Choroid plexus epithelial cell (primary cell): ENCODE measurements at places on chromosomes 5 and 9.

DNA sequence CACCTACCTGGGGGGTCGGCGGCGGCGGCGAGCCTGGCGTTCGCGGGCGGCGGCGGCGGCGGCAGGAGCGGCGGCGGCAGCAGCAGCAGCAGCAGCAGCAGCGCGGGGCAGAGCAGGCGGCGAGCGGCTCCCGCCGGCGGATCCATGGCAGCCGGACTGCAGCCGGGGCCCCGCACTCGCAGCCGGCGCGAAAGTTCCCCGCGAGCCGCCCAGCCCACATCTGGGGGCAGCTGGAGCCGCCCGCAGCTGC, 153 bp downstream of the ADAMTS2 start:
- DNase-seq = no peak

- DNase-seq = no peak
These were observed 182.2 kb upstream of the TARS1 start for GRCh38 chr5:33258553-33258952.

DNA sequence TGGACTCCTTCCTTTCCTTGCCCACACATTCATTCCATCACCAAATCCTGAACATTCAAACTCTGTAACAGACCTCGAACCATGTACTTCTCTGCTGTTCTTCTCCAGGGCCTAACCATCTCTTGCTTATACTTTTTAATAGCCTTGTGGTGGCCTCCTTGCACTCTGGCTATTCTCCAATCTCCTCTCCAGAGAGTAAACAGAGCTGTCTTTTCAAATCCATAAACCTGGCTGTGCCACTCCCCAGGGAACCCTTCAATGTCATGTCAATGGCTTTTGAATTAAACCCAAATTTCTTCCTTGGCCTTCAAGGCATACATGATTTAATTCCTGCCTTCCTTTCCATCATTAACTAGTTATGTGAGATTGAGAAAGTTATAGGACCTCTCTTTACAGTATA, 277.6 kb upstream of the EFNA5 start:
- no peak for DNase-seq

- DNase-seq = no peak
These were observed 5.9 kb upstream of the MELK start for GRCh38 chr9:36566813-36567221.

- peak; percentile 34 for DNase-seq
These were observed 13.2 kb downstream of the TUT7 start for GRCh38 chr9:86341007-86341491.

DNA sequence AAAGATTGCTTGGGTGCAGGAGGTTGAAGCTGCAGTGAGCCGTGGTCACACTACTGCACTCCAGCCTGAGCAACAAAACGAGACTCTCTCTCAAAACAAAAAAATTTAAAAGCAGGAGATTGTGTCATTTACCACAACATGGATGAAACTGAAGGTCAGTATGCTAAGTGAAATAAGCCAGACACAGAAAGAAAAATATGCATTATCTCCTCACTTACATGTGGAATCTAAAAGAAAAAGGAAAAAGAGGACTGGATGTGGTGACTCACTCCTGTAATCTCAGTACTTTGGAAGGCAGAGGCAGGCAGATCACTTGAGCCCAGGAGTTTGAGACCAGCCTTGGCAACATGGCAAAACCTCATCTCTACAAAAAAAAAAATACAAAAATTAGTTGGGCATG, 146.8 kb upstream of the DAPK1 start:
- DNase-seq = peak; percentile 64

DNA sequence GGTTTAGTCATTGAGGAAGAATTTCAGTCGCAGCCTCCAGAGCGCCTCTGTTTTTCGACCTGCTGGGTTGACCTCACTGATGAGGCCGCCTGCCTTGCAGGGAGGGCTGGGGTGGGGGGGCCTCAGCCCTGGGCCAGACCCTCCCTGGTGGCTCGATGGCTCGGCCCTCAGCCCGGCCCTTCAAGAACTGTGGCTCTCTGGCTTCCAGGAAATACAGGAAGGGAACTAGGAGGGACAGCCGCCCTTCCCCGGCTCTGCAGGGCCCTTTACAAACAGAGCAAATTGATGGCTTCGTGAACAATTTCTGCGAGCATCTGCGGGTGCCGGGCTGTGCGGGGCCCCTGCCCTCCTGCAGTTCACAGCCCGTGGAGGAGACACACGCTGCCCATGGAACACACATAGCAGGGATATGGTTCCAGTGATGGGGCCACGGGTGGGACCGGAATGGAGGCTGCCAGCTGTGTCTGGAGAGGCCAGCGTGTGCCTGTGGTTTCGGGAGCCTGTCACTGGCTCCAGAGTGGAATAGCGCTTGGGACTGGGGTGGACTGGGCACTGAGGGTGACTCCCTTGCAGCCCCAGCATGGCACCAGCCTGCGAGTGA, 39.6 kb downstream of the COL5A1 start:
- DNase-seq = peak; percentile 69

- no peak for DNase-seq
These were observed 1.2 kb downstream of the DDX41 start for GRCh38 chr5:177515580-177515979.

- DNase-seq = no peak
These were observed 32.5 kb downstream of the S1PR3 start for GRCh38 chr9:89023740-89024139.

- peak; percentile 79 for DNase-seq
These were observed 4.8 kb downstream of the SUB1 start for GRCh38 chr5:32589942-32590869.

GRCh38 chr9:272251-273213, 57.9 kb downstream of the DOCK8 start:
- no peak for DNase-seq

GRCh38 chr5:21689587-21689986, 1163.6 kb downstream of the CDH12 start:
- no peak for DNase-seq

- DNase-seq = no peak
These were observed 5.5 kb downstream of the CCIN start for GRCh38 chr9:36174731-36175130.

DNA sequence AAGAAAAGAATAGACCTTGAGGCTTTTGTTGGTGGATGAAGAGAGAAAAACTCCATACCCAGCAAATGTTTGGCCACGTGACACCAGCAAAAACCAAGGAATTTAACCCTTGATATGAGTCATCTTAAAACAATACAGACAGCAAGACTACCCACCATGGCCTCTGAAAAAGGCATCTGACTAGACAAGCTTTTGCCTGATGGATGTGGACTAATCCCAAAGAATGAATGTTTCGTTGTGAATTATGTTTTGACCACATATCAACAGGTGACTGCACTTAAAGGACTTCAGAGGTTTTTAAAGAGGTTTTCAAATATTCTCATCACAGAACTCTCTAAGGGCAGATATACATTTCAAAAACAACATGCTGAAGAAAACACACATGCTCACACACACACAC, 33.0 kb upstream of the SLC1A3 start:
- peak; percentile 87 for DNase-seq

DNA sequence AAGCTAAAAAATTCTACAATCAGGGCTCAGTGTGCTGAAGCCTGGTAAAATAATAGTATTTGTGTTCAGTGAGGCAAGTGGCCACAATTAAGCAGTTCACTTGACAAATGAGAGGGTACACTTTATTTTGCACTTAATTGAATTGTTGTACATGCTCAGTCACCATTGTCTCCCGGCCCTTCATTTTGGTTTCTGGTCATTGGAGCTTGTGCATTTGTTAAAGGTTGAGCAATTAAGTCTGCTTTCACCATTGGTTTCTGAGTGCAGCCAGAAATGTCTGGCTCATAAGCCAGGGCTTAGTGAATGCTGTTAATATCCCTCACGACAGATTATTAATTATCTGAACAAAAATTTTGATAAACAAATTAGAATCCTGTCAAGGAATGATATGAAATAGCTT, 89.6 kb downstream of the PRDM6 start:
- DNase-seq = no peak

DNA sequence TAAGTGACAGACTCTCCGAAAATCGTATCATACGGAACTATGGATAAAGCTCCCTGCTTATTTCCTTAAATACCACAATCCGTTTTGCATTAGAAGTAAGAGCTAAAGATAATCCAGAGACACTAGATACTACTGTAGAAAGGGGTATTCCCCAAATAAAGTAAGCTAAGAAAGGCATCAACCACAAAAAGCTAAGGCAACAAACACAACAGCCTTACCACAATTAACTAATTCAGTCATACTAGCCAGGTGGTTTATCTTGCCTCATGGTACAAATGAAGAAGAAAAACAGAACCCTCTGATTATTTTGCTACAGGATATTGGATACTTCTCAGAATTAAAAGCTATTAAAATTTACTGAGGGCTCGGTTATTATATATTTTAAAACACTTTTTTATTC, 14.1 kb downstream of the ERP44 start:
- no peak for DNase-seq

DNA sequence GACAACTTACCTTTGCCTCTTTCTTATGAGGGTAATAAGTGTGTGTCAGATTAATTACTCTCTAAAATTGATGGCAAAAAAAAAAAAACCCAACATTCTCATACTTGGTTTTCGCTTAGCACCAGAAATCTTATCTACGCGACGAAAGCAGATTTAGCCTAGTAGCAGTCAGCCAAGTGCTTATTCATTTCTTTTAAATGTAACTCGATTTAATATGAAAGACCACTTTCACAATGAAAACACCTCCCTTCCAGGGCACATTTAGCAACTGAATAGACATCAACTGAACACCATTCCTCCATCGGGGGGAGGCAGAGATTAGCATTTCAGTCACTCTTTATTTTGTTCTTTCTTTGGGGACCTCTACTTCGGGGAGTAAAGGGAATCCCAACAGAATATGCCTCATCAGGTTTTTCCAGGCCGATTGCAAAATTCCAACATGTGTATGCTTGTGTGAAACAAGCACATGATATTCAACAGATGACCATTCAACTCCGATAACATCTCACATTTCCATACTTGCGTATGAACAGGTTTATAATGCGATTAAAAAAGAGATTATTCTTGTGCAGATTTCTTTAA, 124.1 kb upstream of the RETREG1 start:
- no peak for DNase-seq

DNA sequence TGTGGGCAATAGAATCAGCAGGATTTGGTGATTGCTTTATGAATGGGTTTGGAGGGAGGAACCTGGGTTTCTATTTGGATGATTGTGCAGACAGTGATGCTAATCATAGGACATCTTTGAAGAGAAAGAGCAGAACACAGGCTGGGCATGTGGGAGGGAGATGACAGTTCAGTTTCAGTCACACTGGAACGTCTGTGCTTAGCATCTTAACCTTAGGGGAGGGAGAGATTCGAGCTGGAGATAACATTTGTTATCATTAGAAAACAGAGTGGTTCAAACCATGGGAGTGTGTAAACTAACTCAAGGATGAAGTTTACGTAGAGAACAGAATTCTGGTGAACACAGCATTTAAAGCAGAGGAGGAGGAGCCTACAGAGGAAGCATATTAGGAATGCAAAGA, 138.6 kb upstream of the PPP2R2B start:
- DNase-seq = no peak

DNA sequence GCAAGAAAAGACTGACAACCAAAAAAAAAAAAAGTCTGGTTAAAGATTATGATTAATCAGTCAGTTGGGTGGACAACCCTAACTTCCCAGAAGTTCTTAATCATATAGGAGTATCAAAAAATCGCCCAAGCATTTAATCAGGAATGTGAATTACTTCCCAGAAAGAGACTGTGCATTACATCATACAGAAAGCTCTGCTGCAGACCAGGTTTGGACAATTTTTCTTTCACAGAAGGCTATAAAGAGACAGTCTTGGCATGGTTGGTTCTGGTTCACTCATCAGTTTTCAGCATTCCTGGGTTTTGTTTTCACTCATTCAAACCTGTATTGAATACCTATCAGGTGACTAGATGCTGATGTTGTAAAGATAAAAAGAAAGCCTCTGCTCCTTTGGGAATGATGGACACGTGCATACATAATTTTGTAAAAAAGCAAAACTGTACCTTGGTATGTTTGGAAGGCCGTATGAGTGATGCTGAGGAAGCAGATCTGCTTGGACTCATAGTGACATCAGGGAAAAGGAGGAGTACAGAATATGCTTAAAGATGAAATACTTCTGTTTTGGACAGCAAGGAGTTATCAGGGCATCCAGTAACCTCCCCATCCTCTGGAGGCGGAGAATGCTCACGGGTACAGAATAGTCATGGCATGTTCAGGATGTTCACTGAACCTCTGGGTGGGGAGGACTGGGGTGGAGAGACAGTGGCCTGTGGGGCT, 178.4 kb downstream of the GNA14 start:
- DNase-seq = no peak

DNA sequence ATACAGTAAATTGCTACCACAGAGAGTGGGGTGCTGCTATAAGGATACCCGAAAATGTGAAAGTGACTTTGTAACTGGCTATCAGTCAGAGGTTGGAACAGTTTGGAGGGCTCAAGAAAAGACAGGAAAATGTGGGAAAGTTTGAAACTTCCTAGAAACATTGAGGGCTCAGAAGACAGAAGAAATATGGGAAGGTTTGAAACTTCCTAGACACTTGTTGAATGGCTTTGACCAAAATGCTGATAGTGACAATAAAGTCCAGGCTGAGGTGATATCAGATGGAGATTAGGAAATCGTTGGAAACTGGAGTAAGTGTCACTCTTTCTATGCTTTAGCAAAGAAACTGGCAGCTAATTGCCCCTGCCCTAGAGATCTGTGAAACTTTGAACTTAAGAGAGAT, 1158.6 kb upstream of the CDH6 start:
- DNase-seq = no peak

DNA sequence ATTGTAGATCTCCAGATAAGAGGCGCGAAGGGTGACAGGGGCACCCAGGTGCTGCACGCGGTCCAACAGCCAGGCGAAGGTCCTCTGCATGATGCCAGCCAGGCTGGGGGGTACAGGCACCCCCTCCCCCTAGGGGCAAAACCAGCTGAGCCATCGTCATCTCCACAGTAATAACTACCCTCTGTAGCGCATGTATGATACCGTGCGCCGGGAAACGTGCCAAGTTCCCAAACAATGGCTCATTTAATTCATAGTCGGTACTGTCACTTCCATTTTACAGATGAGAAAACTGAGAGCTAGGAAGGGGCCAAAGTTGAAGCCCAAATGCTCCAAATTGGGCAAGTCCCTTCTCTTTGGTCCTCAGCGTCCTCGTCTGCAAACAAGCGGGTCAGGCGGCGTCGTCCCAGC, 1.5 kb downstream of the KIF12 start:
- DNase-seq = no peak
